Stimulated activated CD4-positive, alpha-beta T cell treated with anti-CD3 and anti-CD28 coated beads, Interleukin-15, amount 100 ng/mL, for 48 hours (primary cell): ENCODE measurements at places on chromosomes 3 and 15.

- DNase-seq = no peak
Observed at GRCh38 chr3:71356265-71356664, 227.3 kb downstream of the FOXP1 start.

- DNase-seq = no peak
Observed at GRCh38 chr3:33041909-33042308, 55.0 kb downstream of the GLB1 start.

DNA sequence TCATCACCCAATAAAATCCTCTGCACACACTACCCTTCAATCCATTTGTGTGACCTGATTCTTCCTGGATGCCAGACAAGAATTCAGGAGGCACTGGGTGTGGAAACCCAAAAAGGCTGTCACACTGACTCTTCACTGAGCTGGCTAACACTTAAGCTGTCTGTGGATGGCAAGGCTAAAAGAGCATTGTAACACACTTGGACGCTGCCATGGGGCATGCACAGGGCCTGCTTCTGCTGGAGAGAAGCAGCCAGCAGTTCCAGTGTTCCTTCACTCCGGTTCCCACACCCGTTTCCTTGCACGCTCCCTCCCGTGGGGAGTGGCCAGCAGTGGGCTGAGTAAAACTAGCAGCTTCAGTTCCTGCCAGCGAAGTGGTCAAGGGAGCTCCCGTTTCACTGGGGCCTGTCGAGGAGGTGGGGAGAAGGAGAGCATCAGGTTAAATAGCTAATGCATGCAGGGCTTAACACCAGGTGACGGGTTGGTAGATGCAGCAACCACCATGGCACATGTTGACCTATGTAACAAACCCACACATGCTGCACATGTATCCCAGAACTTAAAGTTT, 737.1 kb downstream of the FHIT start:
- no peak for DNase-seq

DNA sequence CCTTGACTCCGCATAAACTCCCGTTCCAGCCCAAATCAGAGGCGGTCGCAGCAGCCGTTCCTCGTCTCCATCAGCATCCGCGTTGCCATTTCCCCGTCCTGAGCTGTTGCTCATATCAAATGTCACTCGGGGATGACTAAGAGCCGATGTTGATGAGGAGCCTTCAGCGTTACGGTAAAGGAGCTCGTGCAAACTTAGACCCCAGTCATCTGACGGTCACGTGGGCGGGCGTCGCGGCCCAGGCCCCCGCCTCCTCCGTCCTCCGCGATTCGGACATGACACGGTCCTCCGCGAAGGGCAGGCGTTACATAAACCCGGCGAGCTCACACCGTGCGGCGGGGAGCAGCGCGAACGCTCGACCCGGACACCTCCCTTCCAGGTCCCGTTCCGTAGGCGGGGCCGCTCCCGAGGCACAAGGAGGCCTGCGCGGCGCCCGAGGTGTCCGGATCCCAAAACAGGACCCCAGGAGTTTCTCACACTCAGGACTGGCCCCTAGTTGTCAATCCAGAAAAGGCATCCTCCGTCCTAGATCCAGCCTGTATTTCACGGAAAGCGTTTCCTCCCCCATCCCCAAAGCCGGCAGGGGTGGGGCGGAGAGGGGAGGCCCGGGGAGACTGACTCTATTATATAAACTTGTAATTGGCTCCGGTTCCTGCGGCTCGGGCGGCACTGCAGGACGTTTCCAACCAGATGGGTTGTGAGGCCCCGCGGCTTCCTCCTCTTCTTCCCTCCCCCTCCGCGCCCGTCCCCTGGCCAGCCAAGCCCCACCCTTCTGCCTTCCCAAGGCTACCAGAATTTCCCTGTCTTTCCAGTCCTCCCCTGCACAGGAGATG, 100.0 kb upstream of the IGF1R start:
- DNase-seq = peak; percentile 52

DNA sequence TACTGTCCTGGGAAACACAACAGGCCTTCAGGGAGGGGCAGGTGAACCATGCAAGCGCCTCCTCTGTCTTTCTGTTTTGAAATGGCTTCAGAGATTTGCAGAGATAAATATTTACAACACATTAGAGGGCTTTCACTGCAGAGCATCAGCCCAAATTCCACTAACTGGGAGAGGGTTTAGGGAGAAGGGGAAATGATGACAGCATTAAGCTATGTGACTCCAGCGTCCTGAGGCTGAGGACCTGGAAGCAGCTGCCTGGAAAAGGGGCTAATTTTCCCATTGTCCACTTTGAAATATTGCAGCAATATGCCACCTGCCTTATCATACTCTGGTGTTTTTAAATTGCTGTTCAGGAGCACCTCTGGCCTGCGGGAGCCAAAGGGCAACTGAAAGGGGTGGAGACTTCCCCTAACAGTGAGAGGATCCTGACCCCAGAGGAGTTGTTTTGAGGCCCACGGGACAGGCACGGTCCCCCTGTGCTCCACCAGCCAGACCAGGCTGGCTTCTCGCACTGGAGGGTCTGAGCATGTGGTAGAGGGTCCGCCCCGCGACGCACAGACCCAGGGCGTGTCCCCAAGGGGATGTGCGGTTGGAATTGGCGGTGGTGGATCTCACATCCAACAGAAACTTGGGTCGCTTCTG, 110.6 kb downstream of the XXYLT1 start:
- DNase-seq = no peak

DNA sequence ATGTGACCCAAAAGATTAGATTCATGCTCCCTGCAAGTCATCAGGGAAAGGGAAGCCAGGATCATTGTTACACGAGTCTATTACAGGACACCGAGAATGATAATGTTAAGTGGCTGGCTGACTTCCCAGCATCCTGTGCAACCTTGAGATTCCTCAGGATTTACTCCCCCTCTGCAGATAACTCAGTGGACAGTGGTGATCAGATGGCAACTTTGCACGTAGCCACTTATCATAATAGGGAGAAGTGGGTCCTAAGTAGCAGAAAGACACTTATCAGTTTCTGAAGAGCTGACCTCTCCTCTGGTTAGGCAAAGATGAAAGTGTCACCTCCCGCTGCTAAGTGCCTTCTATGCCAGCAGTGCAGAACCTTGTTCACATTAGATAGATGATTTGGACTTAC, 6.7 kb upstream of the TMPRSS7 start:
- no peak for DNase-seq

DNA sequence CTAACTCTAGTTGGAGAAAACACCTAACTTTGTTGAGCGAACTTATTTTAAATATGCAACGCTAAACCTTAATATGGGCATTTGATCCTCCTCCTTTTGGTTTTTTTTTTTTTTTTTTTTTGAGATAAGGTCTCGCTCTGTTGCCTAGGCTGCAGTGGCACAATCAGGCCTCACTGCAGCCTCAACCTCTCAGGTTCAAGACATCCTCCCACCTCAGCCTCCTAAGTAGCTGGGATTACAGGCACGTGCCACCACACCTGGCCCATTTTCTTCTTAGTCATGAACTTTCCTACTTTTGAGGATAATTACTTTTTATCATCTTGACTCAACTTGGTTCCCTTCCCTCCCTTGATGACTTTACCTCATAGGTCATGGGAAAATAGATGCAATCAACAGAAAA, 3.9 kb downstream of the NUSAP1 start:
- DNase-seq = no peak

- no peak for DNase-seq
Observed at GRCh38 chr15:98667521-98668179, 19.3 kb downstream of the IGF1R start.

DNA sequence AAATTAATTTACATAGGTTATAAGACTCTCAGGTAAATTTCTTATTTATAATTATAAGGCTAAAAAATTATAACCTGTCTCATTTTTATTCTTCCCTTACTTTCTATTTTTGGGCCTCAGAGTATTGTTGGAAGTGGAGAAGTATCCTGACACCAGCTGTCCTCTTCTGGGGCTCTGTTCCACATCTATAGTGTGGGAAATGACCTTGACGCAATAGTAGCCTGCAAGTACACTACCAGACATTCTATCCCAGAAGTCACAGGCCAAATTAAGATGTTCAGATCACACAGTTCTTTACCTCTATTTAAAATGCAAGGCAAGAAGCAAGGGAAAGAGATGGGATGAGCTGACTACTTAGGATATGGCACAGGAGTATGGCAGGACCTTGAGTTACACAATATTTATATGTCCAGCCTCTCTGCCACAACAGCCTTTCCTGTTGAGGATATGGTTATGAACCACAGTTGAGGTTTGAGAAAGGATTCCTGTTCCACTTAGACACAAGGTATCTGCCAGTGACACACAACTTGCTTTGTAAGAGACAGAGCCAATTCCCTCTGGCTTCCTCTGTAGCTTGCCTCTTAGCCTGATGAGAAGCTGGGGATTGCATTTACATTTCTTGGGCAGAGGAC, 158.0 kb upstream of the IL12A start:
- no peak for DNase-seq

GRCh38 chr15:83766339-83766738, 112.4 kb downstream of the ADAMTSL3 start:
- DNase-seq = no peak

DNA sequence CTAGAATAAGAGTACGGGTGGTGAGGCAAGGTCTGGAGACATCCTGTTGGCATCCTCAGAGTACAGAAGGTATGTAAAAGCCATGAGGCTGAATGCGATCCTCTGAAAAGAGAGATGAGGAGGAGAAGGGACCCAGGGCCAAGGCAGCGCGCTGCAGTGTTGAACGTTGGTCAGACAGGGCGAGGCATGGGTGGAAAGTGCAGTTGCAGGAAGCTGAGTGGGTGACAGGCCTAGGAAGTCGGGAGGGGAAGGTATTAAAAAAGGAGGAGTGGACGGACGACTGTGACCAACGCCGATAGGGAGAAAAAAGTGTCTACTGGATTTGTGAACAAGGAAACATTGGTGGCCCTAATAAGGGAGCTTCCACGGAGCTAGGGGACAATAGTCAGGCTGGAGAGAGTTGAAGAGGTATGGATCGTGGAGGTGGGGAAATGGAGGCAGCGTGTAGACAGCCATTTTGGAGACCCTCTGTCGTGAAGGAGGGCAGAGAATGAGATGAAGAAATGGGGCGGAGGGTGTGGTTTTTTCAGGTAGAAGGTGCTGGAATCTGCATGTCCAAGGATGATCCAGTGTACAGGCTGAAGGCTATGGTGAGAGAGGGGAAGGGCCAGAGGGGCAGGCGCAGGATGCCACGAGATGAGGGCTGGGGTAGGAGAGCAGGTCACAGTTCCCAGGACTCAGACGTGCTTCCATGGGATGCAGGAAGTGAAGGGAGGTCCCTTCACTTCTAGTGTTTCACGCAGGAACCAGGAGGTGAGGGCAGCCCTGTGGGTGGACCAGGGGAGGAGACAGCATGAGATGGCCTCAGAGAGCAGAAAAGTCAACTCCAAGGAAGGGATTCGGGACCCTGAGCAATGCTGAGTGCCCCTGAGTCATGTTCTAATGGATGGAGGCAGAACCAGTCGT, 115.9 kb downstream of the ASB7 start:
- no peak for DNase-seq

DNA sequence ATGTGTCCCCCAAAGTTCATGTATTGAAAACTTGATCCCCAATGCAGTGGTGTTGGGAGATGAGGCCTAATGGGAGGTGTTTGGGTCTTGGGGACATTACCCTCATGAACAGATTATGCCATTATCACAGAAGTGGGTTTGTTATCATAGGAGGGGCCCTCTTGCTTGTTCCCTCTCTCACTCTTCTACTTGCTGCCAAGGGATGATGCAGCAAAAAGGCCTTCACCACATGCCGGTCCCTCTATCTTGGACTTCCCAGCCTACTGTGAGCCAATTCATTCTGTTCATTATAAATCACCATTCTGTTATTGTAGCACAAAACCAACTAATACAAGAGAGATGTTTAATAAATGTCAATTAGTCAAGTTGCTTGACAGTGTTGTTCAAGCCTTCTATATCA, 47.2 kb downstream of the FAM227B start:
- DNase-seq = no peak

DNA sequence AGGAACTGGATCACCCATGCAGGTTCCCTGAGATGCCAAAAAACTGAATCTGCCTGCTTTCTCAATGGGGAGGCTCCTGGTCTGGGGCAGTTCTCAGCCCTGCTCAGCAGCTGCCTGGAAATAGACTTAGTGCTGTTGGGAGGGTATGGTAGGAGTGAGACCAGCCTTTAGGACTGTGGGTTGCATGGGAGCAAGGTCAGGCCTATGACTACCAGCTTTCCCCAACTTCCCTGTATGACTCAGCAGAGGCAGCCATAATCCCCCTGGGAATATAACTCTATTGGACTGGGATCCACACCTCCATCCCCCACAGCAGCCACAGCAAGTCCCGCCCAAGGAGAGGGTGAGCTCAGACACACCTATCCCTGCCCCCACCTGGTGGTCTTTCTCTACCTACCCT, 87.0 kb downstream of the CFAP44 start:
- no peak for DNase-seq

GRCh38 chr3:57803647-57804081, 47.6 kb downstream of the SLMAP start:
- no peak for DNase-seq

DNA sequence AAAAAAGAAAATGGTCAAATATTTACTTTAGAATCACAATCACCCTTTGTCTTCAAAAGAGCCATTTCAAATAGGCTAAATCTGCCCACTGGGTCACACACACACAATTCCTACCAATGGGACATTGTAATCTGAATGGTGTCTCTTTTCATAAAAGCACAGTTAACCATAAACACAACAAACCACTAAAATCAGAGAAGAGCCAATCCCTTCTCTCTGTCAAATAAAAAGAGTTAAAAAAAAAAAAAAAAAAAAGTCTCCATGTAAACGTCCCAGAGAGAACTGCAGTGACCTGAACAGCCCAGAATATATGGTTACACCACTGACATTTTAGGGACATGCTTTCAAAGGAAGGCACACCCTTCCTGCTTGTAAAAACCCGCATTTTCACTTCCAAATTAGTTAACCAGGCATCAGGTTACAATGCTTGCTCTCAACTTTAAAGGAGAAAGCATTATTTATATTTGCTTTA, 63.7 kb downstream of the PRICKLE2 start:
- no peak for DNase-seq

- no peak for DNase-seq
Observed at GRCh38 chr3:41202834-41203345, 3.6 kb downstream of the CTNNB1 start.

GRCh38 chr3:39469945-39470344, 2.5 kb downstream of the MOBP start:
- no peak for DNase-seq

GRCh38 chr15:58430224-58430787, 1.5 kb upstream of the LIPC start:
- no peak for DNase-seq

DNA sequence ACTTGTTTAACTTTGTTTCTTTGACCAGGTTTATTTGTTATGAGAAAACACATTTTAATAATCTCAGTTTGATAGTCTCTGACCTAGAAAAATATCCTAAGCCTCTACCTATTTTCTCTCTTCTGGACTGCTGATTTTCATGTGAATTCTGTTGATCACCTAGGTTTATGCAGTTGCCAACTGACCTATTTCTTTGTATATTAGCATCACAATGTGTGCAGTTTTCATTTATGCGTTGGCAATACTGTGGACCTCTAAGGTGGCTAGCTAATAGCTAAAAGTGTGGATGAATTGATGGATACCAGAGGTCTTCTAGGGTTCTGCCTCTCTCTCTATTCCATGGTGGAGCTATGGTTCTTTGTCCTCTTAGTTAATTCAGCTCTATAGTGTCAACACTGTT, 72.1 kb downstream of the LRRC49 start:
- DNase-seq = no peak
